ENCODE measurements at places on chromosomes 6 and 20.

DNA sequence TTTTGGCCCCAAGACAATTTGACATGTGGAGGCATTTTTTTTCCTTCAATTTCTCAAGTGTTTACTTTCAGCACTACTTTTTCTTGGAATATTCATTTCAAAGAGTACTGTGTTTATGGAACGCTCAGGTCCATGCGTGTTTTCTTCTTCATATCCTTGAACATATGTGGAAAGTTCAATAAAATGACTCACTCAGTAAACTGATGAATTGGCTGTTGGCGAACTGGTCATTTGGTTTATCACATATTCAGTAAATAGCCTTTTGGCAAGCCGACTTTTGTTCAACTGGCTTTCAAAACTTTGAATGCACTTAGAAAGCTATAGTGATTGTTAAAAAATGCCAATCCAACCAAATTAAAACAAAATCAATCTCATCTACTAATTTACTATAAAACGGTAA is 964.6 kb upstream of the SLC35B3 start:
- H3K36me3 ChIP-seq, result no peaks in the 10 kb centered on the region
- H3K4me1 ChIP-seq, result no peaks in the 10 kb centered on the region
- H3K27me3 ChIP-seq, result no peaks in the 10 kb centered on the region
- no peak for DNase-seq
- no peak overlapping the region for H3K27ac ChIP-seq

DNA sequence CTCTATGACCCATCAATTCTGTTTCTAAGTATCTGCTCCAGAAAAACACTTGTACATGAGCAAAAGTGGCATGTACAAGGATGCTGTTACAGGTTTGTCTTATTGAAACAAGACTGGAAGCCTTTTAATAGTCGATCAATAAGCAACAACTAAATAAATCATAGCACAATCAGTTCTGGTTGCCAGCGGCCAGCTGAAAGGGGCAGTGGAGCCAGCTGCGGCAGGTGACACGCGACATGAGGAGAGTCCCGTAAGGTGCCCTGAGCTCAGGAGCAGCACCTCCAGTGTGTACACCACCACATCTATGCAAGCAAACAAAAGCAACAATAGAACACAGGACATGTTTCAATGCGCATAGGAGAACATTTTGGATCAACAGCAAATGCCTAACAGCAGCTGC is 20.7 kb upstream of the NNAT start:
- no peak for DNase-seq
- H3K36me3 ChIP-seq, result no peaks in the 10 kb centered on the region
- H3K4me1 ChIP-seq, result no peaks in the 10 kb centered on the region
- H3K4me3 ChIP-seq, result no peak overlapping the region

DNA sequence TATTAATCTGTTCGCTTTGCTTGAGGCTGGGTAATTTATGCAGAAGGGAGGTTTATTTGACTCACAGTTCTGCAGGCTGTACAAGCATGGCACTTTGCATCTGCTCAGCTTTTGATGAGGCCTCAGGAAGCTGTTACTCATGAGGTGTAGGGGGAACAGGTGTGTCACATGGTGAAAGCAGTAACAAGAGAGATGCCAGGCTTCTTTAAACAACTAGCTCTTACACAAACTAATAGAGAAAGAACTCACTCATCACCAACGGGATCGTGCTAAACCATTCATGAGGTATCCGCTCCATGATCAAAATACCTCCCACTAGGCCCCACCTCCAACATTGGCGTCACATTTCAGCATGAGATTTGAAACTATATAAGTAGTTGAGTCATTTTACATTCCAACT is 34.4 kb upstream of the GCLC start:
- H3K4me1 ChIP-seq, result peaks cover 8% of the 10 kb centered on the region
- H3K27ac ChIP-seq, result no peak overlapping the region
- no peak overlapping the region for H3K4me3 ChIP-seq
- no peaks in the 10 kb centered on the region for H3K36me3 ChIP-seq

- H3K27me3 ChIP-seq, result no peaks in the 10 kb centered on the region
- no peak overlapping the region for H3K4me3 ChIP-seq
- H3K4me1 ChIP-seq, result no peaks in the 10 kb centered on the region
- no peak for DNase-seq
Measured at GRCh38 chr6:170108890-170109587, 181.8 kb downstream of the DLL1 start.

DNA sequence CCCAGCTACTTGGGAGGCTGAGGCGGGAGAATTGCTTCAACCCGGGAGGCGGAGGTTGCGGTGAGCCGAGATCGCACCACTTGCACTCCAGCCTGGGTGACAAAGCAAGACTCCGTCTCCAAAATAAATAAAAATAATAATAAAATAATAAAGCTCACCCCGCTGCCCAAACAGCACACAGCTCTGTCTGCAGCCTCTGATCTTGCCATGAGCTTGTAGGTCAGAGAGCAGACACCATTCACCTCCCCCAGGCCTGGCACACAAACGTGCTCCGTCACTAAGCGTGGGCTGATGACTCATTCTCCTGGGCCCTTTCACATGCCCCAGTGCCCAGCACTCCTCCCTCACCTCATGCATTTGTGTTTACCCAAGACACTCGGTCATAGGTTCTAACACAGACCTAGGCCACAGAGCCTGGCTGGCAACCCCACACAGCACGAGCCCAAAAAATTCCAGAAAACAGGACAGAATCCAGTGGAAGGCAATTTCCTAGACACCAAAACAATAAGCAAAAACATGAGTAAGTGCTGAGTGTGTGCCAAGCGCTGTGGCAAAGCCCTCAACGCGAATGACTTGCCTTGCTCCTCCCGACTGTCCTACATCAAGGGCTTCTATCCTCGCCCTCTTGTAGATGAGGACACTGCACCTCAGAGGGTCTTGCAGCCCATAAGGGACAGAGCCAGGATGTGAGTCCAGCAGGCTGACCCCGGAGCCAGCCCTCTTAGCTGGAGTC is 18.0 kb downstream of the ATP9A start:
- peak overlapping the region; percentile 92 for H3K27ac ChIP-seq
- no peaks in the 10 kb centered on the region for H3K36me3 ChIP-seq
- H3K4me3 ChIP-seq, result peak overlapping the region; percentile 36
- H3K27me3 ChIP-seq, result no peaks in the 10 kb centered on the region
- peak; percentile 80 for DNase-seq

- DNase-seq, result no peak
- H3K36me3 ChIP-seq, result no peaks in the 10 kb centered on the region
- no peak overlapping the region for H3K4me3 ChIP-seq
- H3K27me3 ChIP-seq, result no peaks in the 10 kb centered on the region
- no peak overlapping the region for H3K27ac ChIP-seq
- no peaks in the 10 kb centered on the region for H3K4me1 ChIP-seq
Measured at GRCh38 chr20:6468423-6469116, 298.9 kb upstream of the BMP2 start.

DNA sequence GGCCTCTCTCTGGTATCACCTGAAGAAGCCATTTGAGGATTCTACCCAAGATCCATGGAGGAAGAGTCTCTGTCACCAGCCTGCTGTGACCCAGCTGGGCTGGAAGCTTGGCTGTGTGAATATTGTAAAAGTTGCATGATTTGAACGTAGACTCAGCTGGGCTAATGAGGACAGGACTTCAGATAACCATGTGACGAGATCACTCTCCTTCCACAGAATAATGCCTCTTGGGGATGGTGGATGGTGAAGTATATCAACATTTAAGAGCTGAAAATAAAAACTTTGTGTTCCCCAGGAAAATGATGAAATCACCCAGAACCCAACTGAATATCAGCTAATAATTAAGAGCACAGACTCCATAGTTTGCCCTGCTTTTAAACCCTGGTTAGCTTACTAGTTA is 427.9 kb downstream of the CD83 start:
- no peak overlapping the region for H3K4me3 ChIP-seq
- no peak overlapping the region for H3K27ac ChIP-seq
- H3K36me3 ChIP-seq, result no peaks in the 10 kb centered on the region
- DNase-seq, result no peak

GRCh38 chr20:8154638-8155037 is 22.6 kb downstream of the PLCB1 start:
- DNase-seq, result no peak
- no peaks in the 10 kb centered on the region for H3K27me3 ChIP-seq
- H3K27ac ChIP-seq, result no peak overlapping the region
- no peak overlapping the region for H3K4me3 ChIP-seq
- H3K36me3 ChIP-seq, result no peaks in the 10 kb centered on the region

GRCh38 chr6:68951270-68951669 is 316.2 kb downstream of the ADGRB3 start:
- H3K4me3 ChIP-seq, result no peak overlapping the region
- no peak overlapping the region for H3K27ac ChIP-seq
- no peaks in the 10 kb centered on the region for H3K27me3 ChIP-seq
- H3K36me3 ChIP-seq, result no peaks in the 10 kb centered on the region
- no peaks in the 10 kb centered on the region for H3K4me1 ChIP-seq

- H3K4me1 ChIP-seq, result no peaks in the 10 kb centered on the region
- DNase-seq, result no peak
- H3K27me3 ChIP-seq, result no peaks in the 10 kb centered on the region
- no peaks in the 10 kb centered on the region for H3K36me3 ChIP-seq
Measured at GRCh38 chr6:137652961-137653705, 158.9 kb upstream of the OLIG3 start.

DNA sequence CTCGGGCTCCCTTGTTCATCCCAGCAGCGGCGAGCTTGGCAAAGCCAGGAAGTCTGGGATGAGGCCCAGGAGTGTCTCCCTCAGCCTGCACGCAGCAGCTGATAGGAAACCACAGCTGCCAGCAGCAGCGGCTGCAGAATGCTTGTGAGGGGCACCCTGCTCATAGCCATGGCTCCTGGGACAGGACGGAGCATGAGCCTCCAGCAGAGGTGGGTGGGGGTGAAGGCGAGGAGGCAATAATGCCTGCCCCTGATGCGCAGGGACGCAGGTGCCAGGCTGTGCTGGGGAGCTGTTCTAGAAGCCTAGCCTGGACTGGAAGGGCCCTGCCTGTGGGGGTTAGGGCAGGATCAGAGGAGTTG is 157.9 kb downstream of the CD83 start:
- H3K4me1 ChIP-seq, result peaks cover 22% of the 10 kb centered on the region
- no peak for DNase-seq
- no peak overlapping the region for H3K27ac ChIP-seq
- no peaks in the 10 kb centered on the region for H3K27me3 ChIP-seq

GRCh38 chr6:38239719-38240451 is 399.8 kb downstream of the BTBD9 start:
- no peak overlapping the region for H3K4me3 ChIP-seq
- H3K27me3 ChIP-seq, result no peaks in the 10 kb centered on the region
- H3K36me3 ChIP-seq, result no peaks in the 10 kb centered on the region
- DNase-seq, result no peak

- no peaks in the 10 kb centered on the region for H3K27me3 ChIP-seq
- H3K4me1 ChIP-seq, result no peaks in the 10 kb centered on the region
- no peaks in the 10 kb centered on the region for H3K36me3 ChIP-seq
Measured at GRCh38 chr6:28865401-28866204, 58.2 kb downstream of the TRIM27 start.

GRCh38 chr6:7245668-7246393 is 67.2 kb downstream of the SSR1 start:
- H3K4me3 ChIP-seq, result no peak overlapping the region
- no peak for DNase-seq

DNA sequence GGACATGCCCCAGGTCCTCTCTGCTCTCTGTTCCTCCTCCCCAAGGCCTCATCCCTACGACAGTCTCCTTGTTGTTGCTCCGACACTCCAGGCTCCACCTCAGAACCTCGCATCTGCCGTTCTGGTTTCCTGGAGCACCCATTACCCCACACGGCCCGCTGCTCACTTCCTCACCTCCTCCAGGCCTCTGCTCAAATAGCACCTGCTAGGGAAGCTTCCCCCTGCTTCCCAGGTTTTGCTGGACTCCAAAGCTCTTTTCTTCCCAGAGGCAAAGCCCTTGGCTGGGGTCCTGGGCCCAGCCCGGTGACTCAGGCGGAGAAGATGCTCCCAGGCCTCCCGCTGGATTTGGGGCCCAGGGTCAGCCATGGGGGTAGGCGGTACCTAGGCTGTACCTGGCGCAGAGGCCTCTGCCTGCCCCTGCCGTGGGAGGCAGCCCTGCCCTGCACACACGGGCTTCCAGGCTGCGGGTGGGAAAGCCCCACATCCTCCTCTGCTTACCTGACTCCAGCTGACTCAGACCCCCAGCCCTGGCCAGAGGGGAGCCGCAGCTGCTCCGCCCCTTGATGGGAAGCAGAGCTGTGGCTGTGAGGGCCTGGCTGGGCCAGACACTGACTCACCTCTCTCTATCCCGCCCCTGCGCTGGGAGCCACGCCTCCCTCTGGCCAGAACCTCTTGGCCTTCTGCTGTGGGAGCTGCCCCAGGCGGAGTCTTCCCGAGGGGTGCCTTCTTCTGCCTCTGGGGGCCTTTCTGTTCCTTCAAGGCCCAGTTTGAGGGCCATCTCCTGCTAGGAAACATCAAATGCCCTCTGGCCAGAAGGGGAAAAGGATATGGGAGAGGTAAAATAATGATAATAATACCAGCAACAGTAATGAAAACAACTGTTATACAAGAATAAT is 130.5 kb downstream of the CEBPB start:
- peak; percentile 80 for DNase-seq
- peak overlapping the region; percentile 65 for H3K27ac ChIP-seq
- no peaks in the 10 kb centered on the region for H3K36me3 ChIP-seq
- peaks cover 16% of the 10 kb centered on the region for H3K4me1 ChIP-seq

DNA sequence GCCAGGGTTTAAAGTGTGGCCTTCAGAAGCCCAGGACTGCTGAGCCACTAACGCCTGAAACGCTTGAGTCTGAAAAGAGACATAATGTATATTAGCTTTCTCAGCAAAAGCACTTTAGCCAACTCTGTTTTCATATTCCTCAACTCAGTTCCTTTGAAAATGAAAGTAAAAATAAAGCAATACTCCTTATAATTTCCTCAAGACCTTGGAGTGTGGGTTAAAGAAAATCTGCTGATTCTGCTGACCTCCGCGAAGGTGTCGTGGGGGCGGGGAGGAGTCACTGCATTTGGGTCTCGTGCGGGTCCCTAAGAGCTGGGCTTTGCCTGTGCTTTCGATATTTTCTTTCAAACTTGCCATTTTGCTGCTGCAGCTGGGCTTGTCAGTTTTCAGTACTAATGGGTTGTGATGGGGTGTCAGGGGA is 142.2 kb upstream of the ARID1B start:
- no peak for DNase-seq
- H3K4me3 ChIP-seq, result peak overlapping the region; percentile 65
- no peaks in the 10 kb centered on the region for H3K27me3 ChIP-seq
- no peaks in the 10 kb centered on the region for H3K36me3 ChIP-seq

GRCh38 chr20:17885544-17885943 is 83.0 kb downstream of the SNX5 start:
- H3K27ac ChIP-seq, result no peak overlapping the region
- no peak for DNase-seq
- no peaks in the 10 kb centered on the region for H3K4me1 ChIP-seq
- H3K4me3 ChIP-seq, result no peak overlapping the region

Measured in thoracic aorta (tissue), 2 donors.